ENCODE measurements at places on chromosomes 2 and 18. TPM values are rescaled to one million over a fixed set of nuclear protein-coding genes. Genes with fewer than 3 reads are reported as not detected.

Gene CXCR4
- 2.0 TPM for total RNA-seq

Gene FAP
- 0.58 TPM for total RNA-seq

Gene MERTK
- total RNA-seq = 14.3 TPM

Gene CYP26B1
- 4.4 TPM for total RNA-seq

Gene NPAS2
- 23.9 TPM for total RNA-seq

Gene RSAD2
- total RNA-seq = 1.6 TPM

Gene ANKRD53
- 0.35 TPM for total RNA-seq

Gene PHLPP1
- total RNA-seq = 18.6 TPM

Gene KCNG2
- total RNA-seq = not detected

Gene DTNA
- total RNA-seq = 1.6 TPM

Gene EXOC6B
- total RNA-seq = 9.1 TPM

Gene LTBP1
- total RNA-seq = 5.8 TPM

Gene C2orf80
- total RNA-seq = not detected

GRCh38 chr18:62938006-62938405 lies 222.7 kb downstream of the PHLPP1 start:
- no peak for DNase-seq

DNA sequence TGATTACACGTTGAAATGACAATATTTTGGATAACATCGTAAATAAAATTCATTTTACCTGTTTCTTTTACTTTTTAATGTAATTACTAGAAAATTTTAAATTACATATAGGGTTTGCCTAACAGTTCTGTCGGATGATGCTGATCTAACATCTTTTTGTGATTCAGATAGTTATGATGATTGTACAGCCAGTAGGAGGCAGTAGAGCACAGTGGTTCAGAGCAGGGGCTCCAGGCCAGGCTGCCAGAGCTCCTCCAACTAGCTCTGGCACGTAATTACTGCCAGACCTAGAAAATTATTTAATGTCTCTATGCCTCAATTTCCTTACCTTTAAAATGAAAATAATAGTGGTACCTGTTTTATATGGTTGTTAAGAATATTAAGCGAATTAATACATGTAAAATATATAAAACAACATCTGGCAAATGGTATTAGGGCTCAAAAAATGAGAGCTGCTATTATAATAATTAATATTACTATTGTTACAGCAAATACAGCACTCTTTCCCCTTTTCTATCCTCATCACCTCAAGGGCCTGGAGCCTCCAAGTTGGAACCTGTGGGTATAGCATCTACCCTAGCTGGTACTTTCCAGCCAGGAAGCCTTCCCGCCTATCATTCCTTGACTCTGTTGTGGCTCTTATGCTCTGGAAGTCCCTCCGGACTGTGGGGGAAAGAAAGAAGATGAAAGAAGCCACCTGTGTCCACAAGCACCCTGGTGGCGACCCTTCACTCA lies 47.7 kb upstream of the PLA2R1 start:
- peak; percentile 52 for DNase-seq

GRCh38 chr2:119691651-119692245 lies 12.7 kb downstream of the TMEM177 start:
- no peak for DNase-seq

DNA sequence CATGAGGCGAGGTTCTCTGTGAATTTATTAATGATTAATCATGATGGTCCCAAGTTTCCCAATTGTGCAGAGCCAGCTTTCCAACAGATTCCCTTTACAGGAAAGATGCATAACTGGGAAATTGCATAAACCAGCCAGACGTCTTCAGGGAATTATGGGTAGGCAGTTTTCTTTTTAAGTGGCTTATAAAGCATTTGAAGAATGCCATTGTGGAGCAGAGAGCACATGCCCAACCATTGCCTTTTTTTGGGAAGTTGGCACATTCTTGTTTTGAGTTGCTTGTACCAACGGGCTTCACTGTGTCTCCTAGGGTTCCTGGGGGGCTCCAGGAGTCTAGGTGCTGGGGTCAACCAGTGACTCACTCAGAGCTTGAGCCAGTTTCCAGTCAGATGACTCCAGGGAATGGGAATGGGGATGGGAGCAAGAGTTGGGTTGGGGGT lies 231.7 kb upstream of the FOSL2 start:
- no peak for DNase-seq

GRCh38 chr2:10402062-10402585 lies 46.0 kb downstream of the ODC1 start:
- no peak for DNase-seq

DNA sequence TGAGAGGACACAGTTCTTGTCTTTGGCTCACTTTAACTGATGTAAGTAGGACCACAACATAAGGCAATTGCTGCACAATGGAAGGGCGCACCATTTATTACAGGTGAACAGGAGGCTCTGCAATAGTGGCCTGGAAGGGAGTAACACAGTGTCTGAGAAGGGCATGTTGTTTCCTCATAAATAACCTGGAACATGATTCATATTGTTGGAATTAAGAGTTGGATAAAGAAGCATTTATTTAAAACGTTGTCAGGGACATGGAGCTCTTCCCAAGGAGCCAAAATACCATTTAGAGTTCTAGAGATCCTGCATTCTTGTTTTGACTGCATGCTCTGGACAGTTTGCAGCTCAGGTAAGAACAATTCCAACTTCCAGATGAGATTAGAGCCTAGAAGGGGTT lies 110.4 kb downstream of the PLCL1 start:
- no peak for DNase-seq

- no peak for DNase-seq
These were observed 868 bp downstream of the CGREF1 start for GRCh38 chr2:27117995-27118524.

GRCh38 chr2:9291331-9291730 lies 84.7 kb downstream of the ASAP2 start:
- DNase-seq = no peak

DNA sequence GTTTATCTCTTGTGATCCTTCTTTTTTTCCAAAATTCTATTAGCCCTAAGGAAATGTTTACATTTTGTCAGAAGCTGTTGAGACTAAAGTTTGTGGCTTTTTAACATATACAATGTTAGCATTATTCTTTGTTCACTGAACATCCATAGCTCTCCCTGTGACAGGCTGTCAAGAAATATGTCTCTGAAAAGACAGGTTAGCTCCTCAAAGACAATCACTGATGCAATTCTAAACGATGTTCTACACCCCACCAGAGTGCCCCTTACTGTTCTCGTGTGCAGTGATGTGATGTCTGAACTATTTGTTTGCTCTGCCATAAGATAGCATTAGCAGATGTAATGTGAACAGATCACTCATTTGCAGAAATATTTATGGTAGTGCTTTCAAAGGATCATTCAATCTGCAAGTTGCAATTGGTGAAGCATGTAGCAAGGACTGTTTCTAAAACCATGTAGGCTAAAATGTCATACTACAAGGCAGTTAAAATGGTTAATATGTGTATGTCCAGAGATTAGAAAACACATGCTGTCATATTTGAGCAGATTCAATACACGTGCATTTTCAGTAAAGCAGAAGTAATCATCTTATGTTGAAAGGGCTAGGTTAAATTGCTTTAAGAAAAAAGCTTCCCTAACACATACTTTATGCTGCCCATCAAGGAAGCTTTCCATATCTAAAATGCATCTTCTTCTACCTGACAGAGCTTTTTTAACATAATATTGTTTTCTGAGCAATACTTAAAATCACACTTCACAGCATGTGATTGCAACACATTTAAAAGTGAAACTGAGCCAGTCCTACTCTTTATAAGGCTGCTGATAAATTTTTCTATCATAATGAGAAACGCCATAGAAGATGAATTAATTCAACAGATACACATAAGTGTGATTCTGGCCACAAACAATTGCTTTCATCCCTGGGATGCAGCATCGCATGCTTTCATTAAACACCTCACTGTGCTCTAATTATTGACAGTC lies 285.7 kb upstream of the UBE2E3 start:
- no peak for DNase-seq

GRCh38 chr2:341017-341542 lies 53.2 kb upstream of the ALKAL2 start:
- no peak for DNase-seq

DNA sequence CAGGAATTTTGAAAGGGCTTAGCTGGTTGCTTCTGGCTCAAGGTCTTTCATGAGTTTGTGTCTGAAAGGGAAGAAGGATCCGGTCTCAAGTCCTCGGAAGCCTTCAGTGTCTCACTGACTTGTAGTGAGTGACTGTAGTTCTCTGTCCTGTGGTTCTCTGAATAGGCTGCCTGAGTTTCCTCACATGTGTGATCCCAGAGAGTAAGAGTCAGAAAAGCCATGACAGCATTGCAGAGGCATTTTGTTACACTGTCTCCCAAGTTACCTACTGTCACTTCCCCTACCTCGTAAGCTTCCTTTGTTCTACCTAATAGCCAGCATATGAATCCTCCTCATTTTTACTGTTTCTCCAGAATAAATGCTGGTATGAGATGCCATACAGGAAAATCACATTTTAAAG lies 709.1 kb upstream of the CHAC2 start:
- no peak for DNase-seq

DNA sequence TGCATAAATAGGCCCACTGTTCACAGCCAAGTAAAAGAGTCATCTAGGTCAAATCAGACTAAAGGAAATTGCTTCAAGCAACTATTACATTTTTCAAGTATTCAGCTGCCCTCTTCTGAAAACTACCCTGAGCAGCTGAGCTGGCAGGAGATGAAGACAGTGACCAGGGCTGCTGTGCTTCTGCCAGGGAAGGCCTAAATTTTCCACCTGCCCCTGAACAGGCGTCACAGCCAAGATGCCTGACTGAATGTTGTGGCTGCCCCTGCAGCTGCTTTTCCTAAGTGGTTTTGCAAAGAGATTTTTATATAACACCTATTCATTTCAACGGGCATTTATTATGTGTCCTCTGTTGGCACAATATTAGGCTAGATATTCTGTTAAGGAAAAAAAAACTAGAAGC lies 96.7 kb upstream of the RPE start:
- no peak for DNase-seq

- peak; percentile 88 for DNase-seq
These were observed 2.1 kb downstream of the TMEM37 start for GRCh38 chr2:119433636-119434327.

GRCh38 chr2:166434491-166434890 lies 58.7 kb upstream of the SCN9A start:
- DNase-seq = no peak

DNA sequence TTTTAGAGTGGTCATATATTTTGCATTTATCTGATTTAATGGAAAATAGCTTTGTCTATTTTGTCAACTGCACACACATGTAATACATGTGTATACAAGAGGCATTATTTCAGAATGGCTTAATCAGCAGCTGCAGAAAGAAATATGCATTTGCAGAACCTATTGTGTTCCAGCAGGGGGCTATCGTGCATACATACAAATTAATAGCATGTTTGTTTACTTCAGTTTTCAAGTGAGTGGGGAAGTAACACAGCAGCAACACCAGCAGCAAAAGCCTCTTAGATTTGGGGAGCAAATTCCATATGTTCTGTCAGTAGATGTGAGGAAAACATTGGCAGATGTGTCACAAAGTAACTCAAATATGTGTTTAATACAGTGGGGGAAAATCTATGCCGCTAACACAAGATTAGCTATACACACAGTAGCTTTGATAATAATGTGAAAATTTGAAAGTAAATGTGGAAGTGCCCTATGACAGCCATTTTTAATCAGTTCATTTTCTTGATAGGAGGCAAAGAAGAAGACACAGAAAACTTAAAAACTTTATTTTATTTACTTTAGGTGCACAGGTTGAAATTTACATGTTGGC lies 218.1 kb downstream of the WDR7 start:
- no peak for DNase-seq

DNA sequence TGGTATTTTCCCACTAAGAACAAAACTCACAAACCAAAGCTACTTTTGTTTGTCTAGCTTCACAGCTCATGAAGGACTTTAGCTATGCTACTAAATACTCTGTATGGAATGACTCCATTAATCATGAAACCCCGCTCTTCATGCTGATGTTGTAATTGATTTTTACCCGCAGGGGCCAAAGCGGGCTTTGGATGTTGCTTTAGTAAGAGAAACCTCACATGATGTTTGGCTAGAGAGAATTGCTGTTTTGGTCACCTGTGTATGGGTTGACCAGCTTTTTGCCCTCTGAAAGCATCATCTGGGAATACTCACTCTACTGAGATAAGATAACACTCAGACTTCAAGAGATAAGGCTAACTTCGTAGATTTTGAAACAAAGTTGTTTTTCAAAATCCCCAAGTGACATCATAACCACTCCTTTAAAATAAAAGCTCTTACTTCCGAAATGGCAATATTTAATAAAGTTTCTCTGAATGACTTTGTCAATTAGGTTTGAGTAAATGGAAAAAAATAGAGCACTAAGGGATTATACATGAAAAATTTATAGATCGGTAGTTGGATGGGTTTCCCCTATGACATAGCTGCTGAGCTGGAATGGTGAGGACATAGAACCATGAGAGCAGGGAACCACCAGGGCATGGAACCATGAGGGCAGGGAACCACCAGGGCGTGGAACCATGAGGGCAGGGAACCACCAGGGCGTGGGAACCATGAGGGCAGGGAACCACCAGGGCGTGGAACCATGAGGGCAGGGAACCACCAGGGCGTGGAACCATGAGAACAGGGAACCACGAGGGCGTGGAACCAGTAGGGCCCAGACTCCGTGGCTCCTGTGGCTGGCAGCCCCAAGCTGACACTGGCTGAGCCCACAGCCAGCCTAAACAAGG lies 31.9 kb downstream of the ACKR3 start:
- no peak for DNase-seq

DNA sequence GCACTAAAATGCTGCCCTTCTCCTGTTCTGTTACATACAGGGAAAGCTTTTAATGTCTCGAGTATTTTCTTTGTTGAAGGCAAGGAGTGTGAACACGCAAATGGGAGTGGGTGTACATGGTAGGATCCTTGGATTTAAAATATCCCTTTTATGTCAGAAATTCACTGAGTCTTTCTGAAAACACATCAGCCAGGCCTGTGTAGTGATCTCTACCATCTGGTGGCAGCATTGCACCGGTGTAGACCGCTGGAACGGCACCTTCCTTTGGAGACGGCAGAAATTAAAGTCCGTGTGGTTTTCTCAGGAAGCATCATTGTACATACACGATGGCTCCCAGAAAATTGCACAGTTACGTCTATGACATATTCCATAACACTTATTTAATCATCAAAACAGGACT lies 515.8 kb downstream of the GALR1 start:
- DNase-seq = no peak

- DNase-seq = no peak
These were observed 26.0 kb upstream of the FOSL2 start for GRCh38 chr2:28366496-28367282.

GRCh38 chr2:157789933-157790511 lies 86.1 kb downstream of the ACVR1 start:
- peak; percentile 72 for DNase-seq

- DNase-seq = no peak
These were observed 862.9 kb upstream of the ACVR2A start for GRCh38 chr2:146981921-146982320.

DNA sequence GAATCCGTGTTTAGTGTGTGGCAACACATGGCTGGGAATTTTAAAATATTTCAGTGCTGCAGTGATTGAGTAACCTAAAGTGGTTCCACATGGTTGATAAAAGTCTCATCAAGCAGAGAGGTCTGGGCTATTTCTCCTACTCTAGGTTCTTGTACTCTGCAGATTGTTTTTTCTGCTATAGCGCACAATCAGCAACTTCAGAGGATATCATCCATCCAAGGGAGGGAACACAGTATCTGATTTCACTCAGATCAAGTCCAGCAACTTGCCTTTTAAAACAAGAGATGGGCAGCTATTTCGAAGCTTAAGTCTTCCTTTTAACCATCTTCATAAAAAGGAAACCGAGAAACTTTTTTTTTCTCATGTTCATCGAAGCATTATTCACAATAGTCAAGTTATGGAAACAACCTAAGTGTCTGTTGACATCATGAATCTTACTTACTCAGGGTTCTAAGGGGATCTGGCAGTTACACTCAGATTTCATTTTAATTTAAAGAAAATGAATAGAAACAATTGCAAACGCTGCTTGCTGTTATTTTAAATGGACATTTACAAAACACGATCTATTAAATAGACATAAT lies 172.7 kb upstream of the TRIB2 start:
- DNase-seq = no peak
